ENCODE measurements at places on chromosomes 6 and 20. TPM values are rescaled to one million over a fixed set of nuclear protein-coding genes. Genes with fewer than 3 reads are reported as not detected.
A peak's percentile ranks its signal among the peaks of the same experiment; 100 is the strongest.

- H3K4me3 ChIP-seq = no peak overlapping the region
- DNase-seq = no peak
- H3K27ac ChIP-seq = no peak overlapping the region
- H3K4me1 ChIP-seq = peaks cover 11% of the 10 kb centered on the region
Measured at GRCh38 chr6:43999628-44000027, 127.6 kb downstream of the MRPL14 start.

DNA sequence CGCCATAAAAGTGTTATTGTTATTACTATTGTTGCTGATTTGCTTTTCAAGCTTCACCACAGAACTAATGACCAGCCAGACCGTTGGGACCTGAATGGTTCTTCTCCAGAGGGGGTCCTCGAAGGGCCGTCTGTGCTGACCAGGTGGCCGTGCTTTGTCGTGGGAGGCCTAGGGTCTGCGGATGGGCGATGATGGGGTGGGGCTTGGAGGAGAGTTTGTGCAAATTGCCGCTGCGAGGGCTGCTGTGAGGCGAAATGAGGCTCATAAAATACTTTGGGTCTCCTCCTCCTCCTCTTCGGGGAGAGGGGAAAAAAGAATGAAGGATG, 6.0 kb upstream of the ZBTB22 start:
- H3K27me3 ChIP-seq = no peaks in the 10 kb centered on the region
- peak overlapping the region; percentile 59 for H3K4me3 ChIP-seq
- DNase-seq = no peak
- H3K4me1 ChIP-seq = peaks cover 35% of the 10 kb centered on the region
- H3K36me3 ChIP-seq = peaks cover 27% of the 10 kb centered on the region

DNA sequence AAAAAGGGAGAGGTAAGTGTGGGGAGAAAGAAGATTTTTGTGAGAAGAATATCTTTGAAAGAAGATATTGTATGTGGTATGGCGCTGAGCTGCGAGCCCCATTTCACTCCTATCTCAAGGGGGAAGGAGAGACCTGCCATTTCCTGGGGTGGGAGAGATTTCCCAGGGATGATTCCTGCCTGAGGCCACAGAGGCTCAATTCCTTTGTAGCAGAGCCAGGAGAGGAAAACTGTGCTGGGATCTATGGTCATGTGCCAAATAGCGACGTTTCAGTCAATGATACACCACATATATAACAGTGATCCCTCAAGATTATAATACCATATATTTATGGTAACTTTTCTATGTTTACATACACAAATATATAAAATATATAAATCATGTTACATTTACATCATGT, 28.9 kb downstream of the TCF21 start:
- H3K27ac ChIP-seq = no peak overlapping the region
- no peaks in the 10 kb centered on the region for H3K27me3 ChIP-seq
- no peak overlapping the region for H3K4me3 ChIP-seq
- no peak for DNase-seq

The EEF1A1 gene
- 7,417 TPM for total RNA-seq

DNA sequence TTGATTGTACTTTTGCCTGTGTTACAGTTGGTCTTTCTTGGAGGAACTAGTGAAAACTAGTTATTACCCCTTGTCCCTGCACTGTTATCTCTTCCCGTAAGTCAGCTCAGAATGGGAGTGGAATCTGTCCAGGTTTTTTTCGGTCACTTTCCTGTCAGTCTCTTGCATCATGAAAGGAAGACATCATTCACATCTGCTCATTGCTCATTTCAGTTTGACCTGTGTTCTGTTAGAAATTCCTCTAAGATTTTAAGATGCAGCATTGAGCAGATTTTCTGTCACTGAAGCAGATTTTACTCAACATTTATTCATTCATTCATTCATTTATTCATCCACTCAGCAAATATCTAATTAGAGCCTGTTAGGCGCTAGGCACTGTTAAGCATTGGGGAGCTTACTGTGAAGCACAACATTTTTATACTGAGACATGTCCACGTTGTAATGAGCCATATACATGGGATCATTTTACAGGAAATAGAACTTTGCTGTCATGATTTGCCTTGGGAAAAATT, 33.1 kb upstream of the HINT3 start:
- H3K27me3 ChIP-seq = no peaks in the 10 kb centered on the region
- H3K36me3 ChIP-seq = no peaks in the 10 kb centered on the region
- no peak for DNase-seq
- no peaks in the 10 kb centered on the region for H3K4me1 ChIP-seq
- H3K4me3 ChIP-seq = no peak overlapping the region

DNA sequence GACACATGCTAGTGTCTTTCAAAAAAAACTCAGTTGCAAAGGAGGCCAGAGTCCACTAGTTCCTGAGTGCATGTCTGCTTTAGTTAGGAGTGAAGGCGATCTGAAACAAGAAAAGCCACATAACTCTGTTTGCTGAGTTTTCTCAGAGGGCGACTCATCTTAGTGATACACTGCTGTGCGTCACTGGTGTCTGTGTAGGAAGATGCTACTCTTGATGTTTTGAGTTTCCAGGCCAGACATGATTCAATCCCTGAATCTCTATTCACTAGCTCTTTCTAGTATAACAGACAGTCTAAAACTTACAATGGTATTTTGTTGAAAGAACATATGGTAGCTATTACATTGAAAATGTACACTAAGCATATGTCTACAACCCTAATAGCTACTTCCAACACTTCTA, 60.9 kb downstream of the GFRAL start:
- no peaks in the 10 kb centered on the region for H3K27me3 ChIP-seq
- H3K36me3 ChIP-seq = no peaks in the 10 kb centered on the region
- H3K27ac ChIP-seq = no peak overlapping the region
- H3K4me3 ChIP-seq = no peak overlapping the region
- H3K4me1 ChIP-seq = no peaks in the 10 kb centered on the region

GRCh38 chr20:24693466-24694156, 224.2 kb downstream of the SYNDIG1 start:
- H3K27me3 ChIP-seq = no peaks in the 10 kb centered on the region
- H3K36me3 ChIP-seq = no peaks in the 10 kb centered on the region
- DNase-seq = no peak
- H3K4me3 ChIP-seq = no peak overlapping the region
- H3K27ac ChIP-seq = no peak overlapping the region

DNA sequence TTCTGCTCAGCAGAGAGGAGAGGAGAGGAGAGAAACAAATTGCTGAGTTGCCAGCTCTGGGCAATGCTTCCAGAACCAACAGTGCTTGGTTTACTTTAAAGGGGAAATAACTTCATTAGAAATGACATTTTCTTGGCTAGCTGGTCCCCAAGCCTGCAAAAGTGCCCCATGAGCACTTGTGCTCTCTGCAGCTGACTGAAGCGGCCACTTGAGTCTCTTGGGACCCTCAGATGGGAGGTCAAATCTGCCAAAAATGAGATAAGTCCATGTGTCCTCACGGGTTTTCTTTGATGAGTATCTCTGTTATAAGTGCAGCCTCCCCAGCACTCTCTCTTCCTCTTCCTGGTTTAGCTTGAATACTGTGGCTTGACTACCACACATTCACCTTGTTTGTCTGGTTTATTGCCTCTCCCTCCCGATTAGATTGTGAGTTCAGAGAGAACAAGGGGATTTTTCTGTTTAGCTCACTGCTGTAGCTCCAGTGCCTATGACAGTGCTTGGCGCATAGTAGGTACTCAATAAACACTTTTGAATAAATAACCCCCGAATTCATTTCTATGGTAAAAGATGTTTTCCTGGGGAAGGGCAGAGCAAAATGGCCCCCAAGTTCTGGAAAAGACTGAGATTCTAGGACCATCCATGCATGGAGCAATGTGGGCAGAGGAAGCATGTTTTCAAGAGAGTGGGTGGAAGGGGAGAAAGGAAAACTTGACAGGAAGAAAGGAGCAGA, 7.0 kb upstream of the RIN2 start:
- no peaks in the 10 kb centered on the region for H3K36me3 ChIP-seq
- no peak overlapping the region for H3K27ac ChIP-seq
- H3K4me1 ChIP-seq = no peaks in the 10 kb centered on the region
- DNase-seq = no peak
- no peaks in the 10 kb centered on the region for H3K27me3 ChIP-seq

The CAPN11 gene
- 6.3 TPM for total RNA-seq

The TRAPPC3L gene
- total RNA-seq = 0.21 TPM

DNA sequence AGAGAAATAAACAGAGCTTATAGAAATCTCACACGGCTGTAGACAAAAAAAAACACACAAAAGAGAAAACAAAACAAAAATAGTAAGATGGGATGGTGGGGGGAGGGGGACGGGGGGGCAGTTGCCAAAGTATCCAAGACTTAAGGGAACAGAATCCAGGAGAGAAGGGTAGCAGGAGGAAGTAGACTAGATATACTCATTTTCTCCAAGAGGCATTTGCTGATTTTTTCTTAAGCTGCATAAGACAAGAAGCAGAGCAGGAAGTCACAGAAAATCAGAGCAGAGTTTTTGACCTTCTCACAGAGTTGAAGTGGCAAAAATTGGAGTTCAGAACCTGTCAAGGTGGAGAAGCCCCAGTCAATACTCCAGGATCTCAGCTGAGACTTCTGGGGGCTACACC, 237.7 kb downstream of the HIVEP2 start:
- no peaks in the 10 kb centered on the region for H3K27me3 ChIP-seq
- no peaks in the 10 kb centered on the region for H3K36me3 ChIP-seq
- no peak overlapping the region for H3K27ac ChIP-seq
- no peak for DNase-seq

The MEP1A gene
- not detected for total RNA-seq

GRCh38 chr6:38445336-38445735, 194.4 kb downstream of the BTBD9 start:
- no peak overlapping the region for H3K4me3 ChIP-seq
- no peaks in the 10 kb centered on the region for H3K27me3 ChIP-seq
- no peaks in the 10 kb centered on the region for H3K4me1 ChIP-seq
- H3K36me3 ChIP-seq = peaks cover 3% of the 10 kb centered on the region
- no peak for DNase-seq
- H3K27ac ChIP-seq = no peak overlapping the region

DNA sequence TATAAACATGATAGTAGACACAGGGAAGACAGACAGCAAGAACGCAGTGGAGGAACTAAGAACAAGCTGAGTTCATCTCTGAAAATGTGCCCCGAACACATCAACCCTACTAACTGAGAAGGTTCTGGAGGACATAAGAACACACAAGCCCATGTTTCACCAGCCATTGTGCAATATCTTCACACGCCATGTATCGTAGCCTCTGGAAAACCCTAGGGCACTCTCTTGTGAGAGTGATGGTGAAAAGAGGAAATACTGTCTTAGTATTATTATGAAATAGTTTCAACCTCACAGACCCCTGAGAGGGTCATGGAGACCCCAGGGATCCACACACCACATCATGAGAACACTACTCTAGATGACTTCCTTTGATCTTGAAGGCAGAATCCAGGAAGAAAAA, 26.1 kb upstream of the FOXF2 start:
- no peaks in the 10 kb centered on the region for H3K27me3 ChIP-seq
- H3K4me1 ChIP-seq = no peaks in the 10 kb centered on the region
- H3K36me3 ChIP-seq = no peaks in the 10 kb centered on the region
- no peak overlapping the region for H3K4me3 ChIP-seq
- no peak for DNase-seq

Measured in tibial nerve (tissue), 4 donors.